BJ (cell line): ENCODE measurements at places on chromosomes 1 and 21. TPM values are rescaled to one million over a fixed set of nuclear protein-coding genes. Genes with fewer than 3 reads are reported as not detected.

The INTS3 gene
- 38.8 and 52.8 TPM in 2 replicates for polyA plus RNA-seq

The CD84 gene
- not detected in 2 replicates for polyA plus RNA-seq

The SYT11 gene
- 36.0 and 36.6 TPM in 2 replicates for polyA plus RNA-seq

The FCGR2B gene
- polyA plus RNA-seq: not detected in 2 replicates

The SPRR1A gene
- not detected in 2 replicates for polyA plus RNA-seq

The PTCH2 gene
- 0.12 and 0.17 TPM in 2 replicates for polyA plus RNA-seq

The PERM1 gene
- not detected in 2 replicates for polyA plus RNA-seq

The CASQ1 gene
- 1.4 and 1.5 TPM in 2 replicates for polyA plus RNA-seq

The ST6GALNAC5 gene
- 0.80 and 3.0 TPM in 2 replicates for polyA plus RNA-seq

The PRELP gene
- 2.8 and 3.9 TPM in 2 replicates for polyA plus RNA-seq

The AADACL3 gene
- polyA plus RNA-seq: not detected in 2 replicates

The WNT3A gene
- polyA plus RNA-seq: not detected in 2 replicates

The ZYG11A gene
- polyA plus RNA-seq: 0.94 and 1.3 TPM in 2 replicates

The ATP1A2 gene
- polyA plus RNA-seq: 0.49 and 1.1 TPM in 2 replicates

The PROX1 gene
- polyA plus RNA-seq: 0.02 and 0.11 TPM in 2 replicates

The RUNX3 gene
- 0.23 and 0.54 TPM in 2 replicates for polyA plus RNA-seq

The CD160 gene
- polyA plus RNA-seq: not detected in 2 replicates

The LMX1A gene
- not detected in 2 replicates for polyA plus RNA-seq
